Cortex of kidney (tissue), 1 donor: ENCODE measurements at places on chromosomes 7 and 10.

GRCh38 chr7:96304573-96304972 lies 17.3 kb downstream of the SLC25A13 start:
- no peak for DNase-seq

DNA sequence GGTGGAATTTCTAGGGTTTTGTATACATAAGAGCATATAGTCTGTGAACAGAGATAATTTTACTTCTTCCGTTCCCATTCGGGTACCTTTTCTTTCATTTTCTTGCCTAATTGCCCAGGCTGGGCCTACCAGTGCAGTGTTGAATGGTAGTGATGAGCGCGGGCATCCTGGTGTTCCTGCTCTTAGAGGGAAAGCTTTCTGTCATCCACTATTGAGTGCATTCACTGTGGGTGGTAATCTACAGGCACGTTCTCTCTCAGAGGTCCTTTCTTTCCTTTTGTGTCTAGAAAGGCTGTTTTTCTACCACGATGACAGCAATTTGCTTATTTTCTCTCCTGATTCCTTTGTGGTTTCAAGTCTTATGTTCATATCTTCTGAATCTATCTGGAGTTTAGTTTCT lies 65.0 kb downstream of the INPP5A start:
- no peak for DNase-seq

GRCh38 chr10:47299611-47300428 lies at the start of gene GDF10:
GDF10 (plus strand) TSS chr10:47300197; CDS start chr10:47300652, 455 bp downstream.
- no peak for DNase-seq

- no peak for DNase-seq
These were observed 323.3 kb downstream of the PHTF2 start for GRCh38 chr7:78121888-78122287.

DNA sequence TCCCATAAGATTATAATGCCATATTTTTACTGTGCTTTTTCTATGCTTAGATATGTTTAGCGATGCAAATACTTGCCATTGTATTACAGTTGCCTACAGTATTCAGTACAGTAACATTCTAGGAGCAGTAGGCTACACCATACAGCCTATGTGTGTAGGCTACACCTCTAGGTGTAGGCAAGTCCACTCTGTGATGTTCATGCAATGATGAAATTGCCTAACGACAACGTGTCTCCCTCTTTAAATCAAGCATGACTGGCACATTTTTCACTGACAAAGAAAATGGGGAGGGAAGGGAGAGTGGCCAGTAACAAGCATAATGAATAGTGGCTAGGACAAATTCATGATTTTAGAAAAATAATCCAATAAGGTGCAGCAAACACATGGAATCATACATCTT lies 1.7 kb downstream of the NCAPG2 start:
- DNase-seq, result no peak

DNA sequence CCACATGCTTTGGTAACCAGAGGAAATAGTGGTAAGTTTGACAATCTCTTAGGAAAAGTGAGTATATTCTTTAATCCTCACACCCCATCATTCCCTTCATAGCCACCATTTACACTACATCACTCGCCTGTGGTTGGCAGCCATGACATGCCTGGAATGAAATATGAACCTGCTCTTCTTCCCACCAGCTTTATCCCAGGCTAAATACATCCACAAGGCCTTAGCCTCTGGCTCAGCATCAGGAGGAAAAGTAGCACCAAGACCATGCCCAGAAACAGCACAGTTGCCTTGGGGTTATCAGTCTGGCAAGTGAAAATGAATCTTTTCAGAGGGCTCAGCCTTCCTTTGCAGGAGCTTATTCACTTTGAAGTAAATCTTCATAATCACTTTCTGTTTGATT lies 40.3 kb downstream of the SGCE start:
- DNase-seq, result no peak

DNA sequence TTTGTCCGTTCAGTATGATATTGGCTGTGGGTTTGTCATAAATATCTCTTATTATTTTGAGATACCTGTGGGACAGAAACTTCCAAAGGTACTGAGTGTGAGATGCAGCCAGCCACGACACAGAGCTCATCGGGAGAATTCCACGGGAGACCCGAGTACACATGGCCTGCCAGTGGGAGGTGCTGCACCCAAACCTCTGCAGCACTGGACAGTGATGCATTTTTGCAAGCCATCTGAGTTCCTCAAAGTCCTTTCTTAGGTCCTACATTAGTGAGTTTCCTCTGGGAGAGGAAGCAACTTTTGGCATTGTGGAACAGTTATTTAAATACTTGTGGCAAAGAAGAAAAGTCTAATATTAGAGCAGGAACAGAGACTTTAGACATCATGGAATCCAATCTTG lies 77.5 kb downstream of the ARID5B start:
- no peak for DNase-seq

- no peak for DNase-seq
These were observed 144.5 kb upstream of the FEZF1 start for GRCh38 chr7:122448893-122449589.

GRCh38 chr7:101518336-101518735 lies 110.8 kb downstream of the MYL10 start:
- no peak for DNase-seq
